Cerebellar nuclear complex (tissue), 1 donor: ENCODE measurements at places on chromosomes 5 and 9.

- no peak for DNase-seq
Observed at GRCh38 chr9:77988630-77989029, 43.0 kb downstream of the GNAQ start.

GRCh38 chr9:6667633-6668280 is 22.2 kb upstream of the GLDC start:
- DNase-seq: no peak

DNA sequence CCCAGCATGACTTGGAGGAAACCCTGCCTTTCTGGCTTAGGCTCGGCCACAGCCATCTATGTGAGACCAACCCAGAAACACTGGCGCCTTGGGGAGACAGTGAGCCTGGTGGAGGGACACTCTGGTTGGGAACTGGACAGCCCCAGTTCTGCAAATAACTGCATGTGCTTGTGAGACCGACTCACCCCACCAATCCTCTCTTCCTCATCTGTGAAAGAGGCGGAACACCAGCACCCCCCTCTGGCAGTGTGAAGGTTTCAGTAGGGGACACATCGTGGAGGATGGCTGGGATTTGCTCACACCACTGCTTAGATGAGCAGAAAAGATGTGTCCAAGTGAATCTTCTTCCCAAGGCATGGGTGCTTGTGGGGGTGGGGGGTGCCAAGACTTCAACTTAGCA is 43.4 kb upstream of the N4BP3 start:
- no peak for DNase-seq

DNA sequence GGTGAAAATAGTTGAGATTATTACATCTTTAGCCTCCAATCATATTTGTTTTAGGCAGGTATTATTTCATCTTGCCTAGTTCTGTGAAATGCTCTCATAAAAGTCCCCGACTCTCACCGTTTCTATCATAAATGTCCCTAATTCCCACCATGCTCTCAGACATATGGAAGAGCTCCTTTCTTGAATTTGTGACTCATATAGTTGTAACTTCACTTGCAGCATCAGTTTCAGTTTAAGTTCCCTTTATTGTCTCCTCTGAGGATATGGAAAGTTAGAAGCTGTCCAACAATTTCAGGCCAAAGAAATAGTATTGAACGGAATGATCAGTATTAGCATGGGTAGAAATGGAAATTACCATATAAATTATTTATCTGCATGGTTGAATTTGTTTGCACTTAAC is 187.5 kb upstream of the NR4A3 start:
- DNase-seq: no peak

GRCh38 chr5:158064334-158065123 is 205.6 kb upstream of the CLINT1 start:
- no peak for DNase-seq

DNA sequence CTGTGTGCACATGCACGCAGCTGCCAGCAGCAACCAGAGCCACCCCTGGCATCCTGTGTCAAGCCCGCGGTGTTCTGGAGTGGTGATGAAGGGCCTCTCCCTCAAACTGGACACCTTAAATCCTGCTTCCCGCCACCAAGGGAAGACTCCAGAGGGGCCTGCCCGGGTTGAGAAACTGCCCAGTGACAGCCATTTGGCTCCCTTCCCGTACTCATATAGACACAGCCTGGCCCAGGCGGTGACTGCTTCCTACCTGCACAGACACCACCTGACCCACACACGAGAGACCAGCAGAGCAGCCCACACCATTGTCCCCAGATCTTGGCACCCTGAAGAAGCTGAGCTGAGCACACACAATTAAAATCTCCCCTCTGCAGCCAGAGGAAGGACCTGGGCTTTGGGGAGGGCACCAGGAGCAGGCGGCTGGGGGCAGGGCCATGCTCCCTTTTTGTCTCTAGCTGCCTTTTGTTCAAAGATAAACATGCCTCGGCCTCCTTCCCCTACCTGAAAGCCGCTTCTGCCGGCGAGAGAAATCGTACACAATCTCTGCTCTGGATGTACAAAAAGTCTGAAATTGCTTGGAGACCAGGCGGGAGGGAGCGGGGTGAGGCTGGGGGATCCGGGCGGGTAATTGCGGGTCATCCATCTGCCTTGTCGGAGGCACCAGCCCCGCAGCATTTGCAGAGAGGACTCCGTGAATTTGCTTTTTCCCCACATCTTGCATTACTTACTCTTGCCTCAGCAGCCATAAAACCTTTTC is 78.4 kb downstream of the TSPAN17 start:
- no peak for DNase-seq

- no peak for DNase-seq
Observed at GRCh38 chr5:65171645-65172044, 310.1 kb downstream of the ADAMTS6 start.

- no peak for DNase-seq
Observed at GRCh38 chr5:6728795-6729183, 15.6 kb downstream of the TENT4A start.

DNA sequence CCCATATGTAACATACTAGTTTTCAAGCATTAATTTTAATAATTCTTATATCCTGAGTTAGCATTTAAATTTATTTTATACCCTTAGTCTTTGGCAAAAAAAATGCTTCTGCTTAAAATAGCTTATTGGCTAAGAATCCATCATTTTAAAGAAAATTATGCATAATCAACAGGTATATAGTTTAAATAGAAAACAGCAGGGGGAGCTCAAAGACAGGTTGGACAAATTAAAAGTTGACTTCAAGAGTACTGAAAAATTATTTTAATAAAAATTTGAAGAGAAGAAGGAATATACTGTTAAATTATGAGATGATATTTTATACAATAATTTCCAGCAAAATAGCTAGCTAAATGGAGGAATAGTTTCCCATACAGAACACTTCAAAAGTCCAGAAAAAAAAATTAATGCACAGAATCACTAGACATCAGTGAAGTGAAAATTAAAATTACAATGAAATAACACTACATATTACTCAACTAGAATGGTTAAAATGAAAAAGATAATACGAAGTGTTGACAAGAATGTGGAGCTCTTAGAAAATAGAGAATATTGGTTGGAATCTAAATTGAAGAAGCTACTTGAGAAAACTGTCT is 387.1 kb downstream of the PDE4D start:
- DNase-seq: no peak

DNA sequence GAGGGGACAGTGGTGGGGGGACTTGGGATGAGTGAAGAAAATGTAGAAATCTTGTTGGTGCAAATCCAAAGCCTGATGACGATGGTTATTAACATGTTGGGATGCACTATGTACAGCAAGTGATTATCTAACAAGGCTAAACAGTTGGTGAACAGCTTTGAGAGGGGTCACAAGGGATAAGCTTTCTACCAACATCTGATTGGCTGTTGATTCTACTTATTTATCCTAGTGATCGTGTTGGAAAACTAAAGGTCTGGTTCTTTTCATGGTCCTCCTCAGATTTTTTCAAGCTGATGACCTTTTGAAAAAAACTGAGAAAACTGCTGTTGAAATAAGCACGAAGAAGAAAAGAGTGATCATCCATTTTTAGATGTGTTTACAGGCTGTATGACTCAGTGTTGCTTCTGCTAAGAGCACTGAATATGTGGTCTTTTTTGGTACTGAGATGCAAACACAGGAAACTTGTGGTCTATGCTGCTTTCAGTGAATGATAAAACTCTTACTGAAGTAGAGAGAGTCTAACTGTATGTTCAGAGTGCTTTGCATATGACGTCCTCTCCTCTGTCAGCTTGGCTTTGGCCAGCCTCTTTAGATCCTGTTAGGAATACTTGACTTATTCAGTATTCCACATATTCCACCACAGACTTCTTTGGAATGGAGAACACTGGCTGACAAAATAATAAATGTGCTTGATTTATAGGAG is 174.8 kb downstream of the SLF1 start:
- no peak for DNase-seq

DNA sequence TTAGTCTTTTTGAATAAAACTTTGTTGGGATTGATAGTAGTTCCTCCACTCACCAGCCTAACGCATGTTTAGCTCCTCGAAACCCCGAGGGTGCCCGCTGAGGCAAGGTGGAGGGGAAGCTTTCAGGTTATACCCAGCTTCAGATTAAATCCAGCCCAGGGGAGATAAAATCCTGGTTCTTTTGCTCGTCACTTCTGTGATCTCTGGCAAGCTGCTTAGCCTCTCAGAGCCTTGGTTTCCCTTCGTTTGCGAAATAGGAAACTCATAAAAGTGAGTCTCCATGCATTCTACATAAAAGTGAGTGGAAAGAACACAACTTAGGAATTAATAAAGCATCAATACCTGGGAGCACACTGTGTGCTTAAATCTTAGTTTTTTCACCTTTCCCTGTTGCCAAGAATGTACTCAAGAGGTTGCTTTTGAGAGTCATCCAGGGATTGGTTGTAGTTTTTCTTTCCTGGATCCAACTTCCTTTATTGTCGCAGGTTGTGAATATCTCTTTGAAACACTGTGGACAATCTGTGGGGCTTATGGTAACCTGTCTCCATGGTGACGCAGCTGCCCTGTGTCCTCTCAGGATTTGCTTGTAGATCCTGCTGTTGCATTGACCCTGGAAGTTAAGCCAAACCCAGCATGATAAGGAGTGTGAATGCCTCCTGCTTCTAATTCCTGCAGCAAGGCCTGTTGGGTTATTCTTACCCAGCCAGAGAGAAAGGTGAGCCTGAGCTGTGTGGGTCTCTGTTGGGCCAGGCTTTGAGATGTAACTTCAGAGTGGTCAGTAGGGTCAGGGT is 2.0 kb downstream of the GALNT12 start:
- no peak for DNase-seq

DNA sequence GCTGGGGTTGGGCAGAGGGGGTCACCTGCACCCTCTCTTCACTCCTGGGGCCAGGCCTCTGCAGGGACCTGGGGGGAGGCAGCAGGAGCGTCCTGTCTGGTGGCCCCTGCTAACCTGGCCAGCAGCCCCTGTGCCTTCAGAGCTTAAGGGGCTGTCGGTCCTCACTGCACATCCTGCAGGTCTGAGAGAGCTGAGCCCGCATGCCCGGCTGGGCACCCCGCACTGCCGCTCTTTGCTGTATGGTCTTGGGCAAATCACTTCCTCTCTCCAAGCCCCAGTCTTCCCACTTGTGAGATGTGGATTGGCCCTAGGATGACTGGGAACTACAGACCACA is 7.9 kb downstream of the FLT4 start:
- DNase-seq: no peak

DNA sequence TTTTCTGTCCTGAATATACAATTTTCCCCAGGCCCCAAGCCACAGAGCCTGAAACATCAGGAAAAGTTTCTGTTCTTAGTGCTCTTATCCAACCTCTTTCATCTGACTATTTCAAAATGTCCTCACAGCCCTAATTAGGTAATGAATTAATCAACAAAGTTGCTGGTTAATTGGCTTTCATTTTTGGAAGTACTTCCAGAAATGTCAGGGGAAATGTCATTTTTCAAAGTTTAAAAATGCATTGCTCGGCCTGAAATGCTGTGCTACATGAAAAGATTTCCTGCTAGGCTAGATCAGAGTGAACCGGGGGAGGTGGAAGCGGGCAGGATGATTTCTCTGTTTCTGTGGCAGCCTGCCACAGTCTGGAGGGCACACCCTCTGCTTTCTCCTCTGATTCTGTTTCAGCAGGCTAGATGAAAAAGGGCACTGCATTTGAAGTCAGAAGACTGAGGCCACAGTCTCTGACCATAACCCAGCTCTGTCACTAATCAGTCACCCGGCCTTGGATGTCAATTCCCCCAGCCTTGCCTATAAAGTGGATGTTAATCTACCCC is 55.9 kb upstream of the BARX1 start:
- DNase-seq: no peak

DNA sequence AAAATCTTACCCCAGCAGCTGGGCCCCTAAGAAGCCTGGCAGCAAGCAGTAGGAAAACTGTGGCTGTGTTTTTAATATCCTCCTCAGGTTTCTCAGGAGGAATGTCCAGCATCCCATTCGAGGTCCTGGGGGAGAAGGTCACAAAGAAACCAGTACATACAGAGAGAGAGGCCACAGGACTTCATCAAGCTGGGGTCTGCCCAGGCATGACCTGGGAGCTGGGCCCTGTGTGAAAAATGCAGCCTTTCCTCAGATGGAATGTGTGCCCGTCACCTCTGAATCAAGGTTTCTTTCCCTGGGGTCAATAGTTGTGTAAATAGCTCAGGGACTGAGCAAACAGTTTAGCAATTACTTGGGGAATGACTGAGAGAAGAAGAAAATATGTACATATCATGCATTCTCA is 33.9 kb upstream of the RAD23B start:
- DNase-seq: no peak

DNA sequence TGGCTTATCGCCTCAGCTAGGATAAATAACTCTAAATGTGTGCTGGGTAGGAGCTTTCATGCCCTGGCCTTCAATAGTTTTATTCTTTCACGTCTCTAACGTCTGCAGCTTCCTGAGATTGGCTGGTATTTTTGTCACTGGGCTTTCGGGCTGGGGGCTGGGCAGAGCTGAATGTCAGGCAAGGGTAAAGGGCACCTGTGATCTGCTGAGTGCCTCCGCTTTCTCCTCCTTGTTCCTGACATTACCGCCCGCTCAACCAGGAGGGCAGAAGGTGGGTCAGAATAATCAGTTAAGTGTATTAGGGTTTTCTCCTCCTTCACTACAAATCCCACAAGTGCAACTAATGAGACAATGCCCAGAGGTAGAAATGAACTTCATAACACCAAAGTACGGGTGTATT is 216.6 kb downstream of the TSSK1B start:
- no peak for DNase-seq

DNA sequence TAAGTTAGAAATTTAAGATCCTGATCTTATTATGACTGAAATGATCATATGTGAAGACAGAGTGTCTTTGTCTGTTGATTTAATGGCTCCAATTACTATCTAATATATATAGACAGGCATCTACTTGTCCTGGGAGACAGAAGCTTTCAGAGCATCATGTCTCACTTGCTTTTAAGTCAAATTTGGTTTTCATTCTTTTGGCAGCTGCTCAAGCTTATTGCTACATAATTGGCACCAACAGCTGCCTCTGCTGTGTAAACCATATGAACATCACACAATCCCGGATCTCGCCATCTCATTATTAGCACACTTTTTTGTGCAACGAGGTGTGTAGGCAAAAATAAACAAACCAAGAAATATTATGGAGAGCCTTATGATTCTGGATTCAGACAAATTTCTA is 1717.9 kb downstream of the EFNA5 start:
- no peak for DNase-seq

- no peak for DNase-seq
Observed at GRCh38 chr9:75893106-75893505, 2.6 kb downstream of the PCSK5 start.

DNA sequence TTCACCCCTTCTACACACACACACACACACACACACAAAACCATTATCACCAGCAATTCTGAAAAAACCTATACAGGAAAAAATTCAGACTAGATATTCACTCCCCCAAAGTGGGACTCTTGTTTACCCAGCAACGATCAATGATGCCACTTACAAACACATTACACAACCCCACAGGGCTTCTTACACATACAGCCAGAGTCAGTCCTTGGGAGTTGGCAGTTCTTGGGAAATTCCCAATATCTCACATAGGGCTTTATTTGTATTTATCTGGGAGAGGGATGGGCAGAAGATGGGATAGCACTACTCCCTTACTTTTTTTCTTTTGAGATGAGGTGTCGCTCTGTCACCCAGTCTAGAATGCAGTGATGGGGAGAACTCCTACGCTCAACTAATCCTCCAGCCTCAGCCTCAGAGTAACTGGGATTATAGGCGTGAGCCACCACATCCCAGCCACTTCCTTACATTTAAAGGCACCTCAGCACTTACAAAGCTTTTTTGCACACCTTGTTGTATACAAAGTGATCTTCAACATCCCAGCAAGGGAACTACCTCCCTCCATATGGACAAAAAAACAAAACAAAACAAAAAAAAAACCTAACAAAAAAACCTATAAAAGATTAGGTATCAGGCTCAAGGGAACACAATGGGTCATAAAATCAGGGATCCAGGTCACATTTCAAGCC is 168.4 kb downstream of the TSSK1B start:
- no peak for DNase-seq
